EL (cell line): ENCODE measurements at places on chromosomes 7 and 10.

DNA sequence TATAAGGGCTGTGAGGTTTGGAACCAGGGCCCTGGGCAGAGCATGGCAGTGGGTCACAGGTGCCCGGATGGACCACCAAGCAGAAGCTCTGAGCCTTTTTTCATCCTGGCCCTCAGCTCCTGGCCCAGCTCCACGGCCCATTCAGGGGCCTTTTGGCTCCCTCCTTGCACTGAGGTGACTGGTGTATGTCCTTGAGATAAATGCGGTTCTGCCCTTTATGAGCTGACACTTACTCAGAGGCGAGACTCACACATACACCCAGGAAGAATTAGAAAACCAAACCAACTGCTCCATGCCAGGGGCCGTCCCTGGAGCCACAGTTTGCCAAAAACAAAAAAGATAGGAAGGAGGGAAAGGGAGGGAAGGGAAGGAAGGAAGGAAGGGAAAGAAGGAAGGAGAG is 49.7 kb downstream of the CUZD1 start:
- DNase-seq = no peak

GRCh38 chr7:55148571-55148970 is 129.8 kb downstream of the EGFR start:
- no peak for DNase-seq

DNA sequence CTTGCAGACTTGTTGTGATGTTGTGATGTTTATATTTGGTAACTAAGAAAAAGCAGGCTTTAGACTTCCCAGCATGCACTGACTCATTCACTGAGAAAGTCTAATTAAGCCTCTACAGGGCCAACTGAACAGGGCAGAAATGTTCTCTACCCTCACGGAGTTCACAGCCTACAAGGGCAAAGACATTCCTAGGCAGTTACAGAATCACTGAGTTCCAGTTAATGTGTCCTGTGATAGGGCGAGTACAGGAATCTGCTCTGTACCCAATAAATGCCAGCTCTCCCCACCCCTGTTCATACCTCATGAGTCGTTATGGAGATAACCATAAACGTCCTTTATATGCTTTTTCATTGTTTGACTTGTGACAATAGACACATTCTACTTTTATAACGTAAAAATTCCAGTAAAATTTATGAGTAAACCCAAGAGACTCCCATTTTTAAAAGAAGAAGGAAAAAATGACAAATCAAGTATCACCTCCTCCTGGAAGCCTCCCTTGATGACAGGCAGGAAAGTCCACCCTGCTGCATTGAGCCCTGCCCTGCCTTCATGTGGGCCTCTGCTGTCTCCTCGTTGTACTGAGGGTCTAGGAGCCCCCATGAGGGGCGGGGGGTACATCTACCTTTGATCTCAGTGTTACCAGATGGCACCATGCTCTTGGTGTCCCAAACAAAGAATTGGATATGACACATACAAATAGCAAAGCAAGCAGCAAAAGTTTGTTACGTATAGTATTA is 14.3 kb downstream of the MUC12 start:
- DNase-seq = peak; percentile 39

DNA sequence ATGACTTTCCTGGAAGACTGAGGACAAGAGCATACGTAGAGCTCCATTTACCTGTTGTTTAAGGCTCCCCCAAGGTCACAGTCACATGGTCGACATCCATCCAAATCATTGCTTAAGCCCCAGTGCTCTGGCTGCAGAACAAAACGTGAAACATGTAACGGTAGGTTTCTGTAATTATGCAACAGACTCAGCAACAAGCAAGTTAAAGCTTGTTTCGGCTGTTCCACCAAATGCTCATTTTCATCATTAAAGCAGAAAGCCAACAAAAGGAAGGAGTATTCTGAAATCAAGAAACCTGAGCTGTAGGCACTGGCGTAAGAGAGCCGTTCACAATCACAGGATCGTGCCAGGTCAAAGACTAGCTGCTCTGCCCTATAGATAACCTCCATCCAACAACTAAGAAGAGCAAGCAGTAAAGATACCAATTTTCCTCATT is 30.0 kb downstream of the LAMB1 start:
- no peak for DNase-seq

DNA sequence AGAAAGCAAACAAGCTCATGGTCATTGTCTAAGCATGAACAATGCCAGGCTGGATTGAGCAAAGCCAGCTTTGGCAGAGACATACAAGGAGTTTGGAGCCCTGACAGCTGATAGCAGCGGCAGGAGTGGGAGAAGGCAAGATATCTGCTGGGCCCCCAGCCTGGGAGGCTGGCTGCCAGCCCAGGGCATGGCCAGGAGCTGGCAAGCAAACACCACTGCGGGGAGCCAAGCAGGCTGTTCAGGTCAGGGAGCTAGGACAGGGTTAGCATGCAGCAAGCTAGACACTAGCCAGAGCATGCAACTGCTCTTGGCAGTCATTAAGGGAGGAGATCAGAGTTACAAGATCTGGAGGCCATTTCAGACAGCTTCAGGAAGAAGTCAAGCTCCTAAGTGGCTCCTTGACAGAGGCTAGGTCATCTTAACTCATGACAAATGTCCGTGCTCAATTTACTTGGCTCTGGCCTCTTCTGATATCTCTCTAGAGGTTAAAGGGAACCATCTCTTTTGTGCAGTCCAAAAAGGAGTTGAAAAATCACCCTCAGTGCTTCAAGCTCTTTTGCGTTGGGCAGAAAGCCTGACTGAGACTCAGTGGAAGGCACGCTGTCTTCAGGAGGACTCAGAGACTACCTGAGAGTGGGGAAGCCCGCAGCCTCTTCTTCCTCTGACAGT is 436.8 kb upstream of the C7orf33 start:
- DNase-seq = no peak

- DNase-seq = no peak
Measured at GRCh38 chr10:131032329-131033165, 279.0 kb downstream of the TCERG1L start.
